ENCODE measurements at places on chromosomes 6 and 20.

GRCh38 chr6:36501686-36502085 lies 45.6 kb downstream of the STK38 start:
- no peak for DNase-seq

DNA sequence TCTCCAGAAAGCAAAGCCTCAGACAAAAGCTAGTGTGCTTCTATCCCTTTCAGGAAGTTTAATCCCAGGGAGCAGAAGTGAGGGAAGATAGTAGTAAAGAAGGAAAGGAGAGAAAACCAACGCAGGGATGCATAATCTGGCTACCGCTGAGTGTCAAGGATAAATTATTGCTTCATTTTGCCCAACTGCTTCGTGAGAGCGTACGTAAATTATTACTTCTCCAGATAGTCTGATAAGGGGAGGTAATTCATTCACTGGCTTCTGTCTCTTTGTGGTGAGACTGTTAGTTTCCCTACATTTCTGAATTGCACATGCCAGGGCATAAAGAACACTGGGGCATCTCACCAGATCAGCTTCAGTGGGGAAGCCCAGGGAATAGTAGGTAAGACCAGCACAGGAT lies 539.7 kb downstream of the PHF3 start:
- DNase-seq, result no peak

- peak; percentile 87 for DNase-seq
These were observed 8.2 kb upstream of the TBC1D7 start for GRCh38 chr6:13336553-13336952.

- no peak for DNase-seq
These were observed 17.4 kb downstream of the PIGT start for GRCh38 chr20:45433316-45433715.

- no peak for DNase-seq
These were observed 215.4 kb upstream of the DEFB112 start for GRCh38 chr6:50264995-50265571.

- no peak for DNase-seq
These were observed 171.2 kb upstream of the TSHZ2 start for GRCh38 chr20:52800734-52801627.

All from ecto neural progenitor cell (in vitro differentiated cells).